ENCODE measurements at places on chromosomes 2 and 18.

DNA sequence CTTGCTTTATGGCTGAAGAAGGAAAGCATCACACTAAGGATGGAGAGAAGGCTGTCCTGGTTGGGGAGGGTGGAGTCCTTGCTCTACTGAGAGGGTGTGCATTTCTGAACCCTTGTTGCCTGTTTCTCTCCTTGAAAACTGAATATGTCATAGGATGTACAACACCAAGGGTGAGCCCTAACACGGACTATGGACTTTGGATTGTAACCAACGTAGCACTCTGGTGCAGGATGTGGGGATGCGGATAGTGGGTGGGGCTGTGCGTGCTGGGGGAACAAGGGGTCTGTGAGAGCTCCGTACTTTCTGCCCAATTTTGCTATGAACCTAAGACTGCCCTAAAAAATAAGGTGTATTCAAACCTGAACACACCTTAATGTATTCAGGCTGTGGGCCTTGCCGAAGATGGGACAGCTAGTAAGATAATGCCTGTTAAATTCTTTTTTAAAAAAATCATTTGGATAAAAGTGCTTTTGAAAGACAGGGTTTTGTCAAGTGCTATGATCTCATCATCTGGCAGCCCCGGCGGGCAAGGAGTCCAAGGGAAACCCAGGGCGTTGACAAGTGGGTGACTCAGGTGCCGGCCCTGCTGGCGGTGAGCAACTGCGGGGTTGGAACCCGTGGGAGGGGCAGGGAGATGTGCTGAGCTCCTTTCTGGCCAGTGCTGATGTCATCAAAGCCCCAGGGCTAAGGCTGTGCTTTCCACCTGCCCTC, 54.0 kb downstream of the GATA6 start:
- DNase-seq: no peak

DNA sequence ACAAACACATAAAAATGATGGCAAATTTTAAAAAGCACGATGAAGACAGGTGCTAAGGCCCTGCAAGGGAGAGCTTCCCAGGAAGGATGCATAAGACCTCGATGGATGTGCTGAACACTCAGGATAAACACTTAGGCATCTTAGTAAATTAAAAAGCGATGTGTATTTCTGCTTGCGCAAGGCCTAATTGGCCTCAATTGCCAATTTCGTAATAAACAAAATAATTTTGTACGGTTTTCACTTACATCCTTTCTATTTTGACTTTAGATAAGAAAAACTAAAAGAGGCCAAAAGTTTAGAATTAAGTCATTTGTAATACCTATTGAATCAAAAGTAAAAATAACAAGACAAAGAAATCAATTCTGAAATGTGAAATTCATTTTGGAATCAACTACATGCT, 189.1 kb downstream of the TCF4 start:
- DNase-seq: no peak

GRCh38 chr2:240638512-240639160, 13.4 kb downstream of the GPR35 start:
- DNase-seq: no peak

- DNase-seq: no peak
Measured at GRCh38 chr18:36518839-36519238, 221.3 kb downstream of the FHOD3 start.

DNA sequence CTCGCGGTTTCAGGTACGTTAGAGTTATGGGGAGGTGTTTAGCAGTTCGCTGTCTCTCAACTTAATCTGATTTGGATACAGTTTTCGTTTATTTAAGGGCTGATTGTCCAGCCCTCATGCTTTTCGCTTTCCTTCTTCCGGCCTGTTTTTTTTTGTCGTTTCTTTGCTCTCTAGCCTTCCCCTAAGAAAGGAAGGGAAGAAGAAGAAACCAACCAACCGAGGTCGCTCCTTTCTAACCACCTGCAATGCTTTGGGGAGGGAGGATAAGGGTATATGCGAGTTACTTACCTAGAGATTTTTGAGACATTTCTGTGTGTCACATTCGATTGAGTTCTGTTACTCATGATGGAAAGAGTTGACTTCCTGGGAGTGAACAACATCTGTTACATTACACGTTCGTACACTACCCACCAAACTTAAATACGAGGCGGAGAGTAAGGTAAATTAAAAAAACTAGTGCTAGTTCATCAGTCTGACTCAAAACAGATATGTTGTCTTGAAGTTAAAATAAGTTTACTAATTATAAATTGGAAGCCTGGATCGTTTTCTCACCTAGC, 918 bp downstream of the EIF5B start:
- DNase-seq: no peak

- DNase-seq: no peak
Measured at GRCh38 chr2:134392442-134393074, 138.7 kb downstream of the MGAT5 start.

DNA sequence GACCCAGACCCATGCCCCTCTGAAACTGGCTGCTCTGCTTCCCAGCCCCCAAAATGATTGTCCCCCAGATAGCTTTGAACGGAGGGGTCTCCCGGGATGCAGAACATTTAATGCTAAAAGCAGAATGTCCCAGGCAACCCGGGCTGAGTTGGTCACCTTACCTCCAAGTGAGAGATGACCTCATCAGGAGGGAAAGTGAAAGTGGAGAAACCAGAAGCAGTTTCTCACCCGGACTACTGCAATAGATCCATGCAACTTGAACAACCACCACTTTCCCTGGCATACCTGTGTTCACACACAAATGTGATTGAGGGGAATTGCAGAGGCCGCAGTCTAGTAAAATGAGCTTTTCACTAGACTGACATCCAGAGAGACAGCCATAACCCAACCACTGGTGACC, 75.3 kb upstream of the NPAS2 start:
- no peak for DNase-seq

- no peak for DNase-seq
Measured at GRCh38 chr2:160104115-160104514, 41.7 kb upstream of the PLA2R1 start.

DNA sequence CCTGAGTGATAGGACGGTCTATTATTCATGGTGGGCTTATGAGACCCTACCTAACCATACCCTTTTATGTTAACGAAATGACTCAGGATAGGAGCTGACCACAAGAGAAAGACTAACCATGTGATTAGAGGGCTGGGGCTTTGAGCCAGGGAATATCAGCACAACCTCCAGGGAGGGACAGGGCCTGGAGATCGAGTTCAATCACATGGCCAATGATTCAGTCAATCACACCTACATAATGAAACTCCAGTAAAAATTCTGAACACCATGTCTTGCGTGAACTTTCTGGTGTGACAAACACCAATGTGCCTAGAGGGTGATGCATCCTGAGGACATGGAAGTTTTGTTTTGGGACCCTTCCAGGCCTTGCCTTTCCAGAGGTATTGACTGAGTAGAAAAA, 2.2 kb upstream of the TEX51 start:
- DNase-seq: no peak

DNA sequence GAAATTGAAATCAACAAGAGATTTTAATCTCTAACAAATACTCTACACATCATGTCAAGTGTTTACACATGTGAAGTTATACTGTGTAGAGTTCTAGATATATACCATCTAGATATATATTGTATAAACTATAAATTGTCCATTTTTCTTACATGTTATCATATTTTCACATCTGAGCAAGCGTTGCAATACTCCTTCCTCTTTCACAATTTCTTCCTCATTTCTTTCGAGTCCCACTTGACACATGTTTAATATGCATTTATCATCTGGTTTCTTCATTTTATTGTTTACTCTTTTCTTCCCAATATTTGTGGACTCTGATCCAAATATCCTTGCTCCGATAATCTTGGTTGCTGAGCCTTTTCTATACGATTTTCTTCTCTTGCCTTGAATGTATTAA, 50.2 kb downstream of the UNC80 start:
- no peak for DNase-seq

GRCh38 chr2:5022061-5022460, 670.1 kb upstream of the SOX11 start:
- no peak for DNase-seq

DNA sequence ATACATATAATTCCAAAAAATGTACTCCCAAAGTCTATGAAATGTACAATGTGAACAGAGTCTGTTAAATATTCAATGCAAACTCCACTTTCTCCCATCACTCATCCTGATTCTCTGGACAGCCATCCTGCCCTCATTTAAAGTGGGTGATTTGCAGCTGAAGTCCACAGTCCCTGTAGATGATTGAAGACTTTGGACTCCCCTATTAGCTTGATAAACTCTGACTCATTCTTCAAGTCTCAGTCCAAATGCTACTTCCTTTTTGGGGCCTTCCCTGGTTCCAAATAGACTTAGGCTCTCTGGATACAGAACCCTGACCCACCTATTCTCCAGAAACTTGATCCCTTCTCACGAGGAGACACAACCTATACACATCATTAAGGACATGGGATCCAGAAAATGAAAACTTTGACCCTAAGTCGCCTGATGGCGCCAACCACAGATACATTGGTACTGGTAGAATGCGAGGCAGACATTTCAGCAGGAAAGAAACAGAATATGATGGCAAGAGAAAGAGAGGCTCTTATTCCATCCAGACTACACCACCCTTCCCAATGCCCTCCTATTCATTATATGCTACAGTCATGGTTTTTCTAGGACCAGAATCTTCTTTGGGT, 122.7 kb downstream of the VIT start:
- DNase-seq: no peak

- no peak for DNase-seq
Measured at GRCh38 chr2:212538305-212539071, at the start of gene ERBB4. ERBB4 (minus strand) TSS chr2:212538802; CDS start chr2:212538530, 272 bp downstream.

- DNase-seq: no peak
Measured at GRCh38 chr2:7780321-7780720, 863.1 kb downstream of the RNF144A start.

- no peak for DNase-seq
Measured at GRCh38 chr18:10405014-10405493, 49.4 kb upstream of the APCDD1 start.

GRCh38 chr2:96153991-96154431, 8.8 kb upstream of the DUSP2 start:
- no peak for DNase-seq

- no peak for DNase-seq
Measured at GRCh38 chr2:17539611-17540092, 844 bp upstream of the VSNL1 start.

GRCh38 chr2:178317811-178318210, 123.5 kb downstream of the OSBPL6 start:
- no peak for DNase-seq
